ENCODE measurements at places on chromosomes 4 and X.

GRCh38 chrX:107682256-107682655 lies 53.9 kb downstream of the PRPS1 start:
- no peak for DNase-seq

GRCh38 chr4:174707051-174707676 lies 121.9 kb downstream of the GLRA3 start:
- no peak for DNase-seq

GRCh38 chr4:65665771-65666523 lies 4.3 kb downstream of the EPHA5 start:
- DNase-seq, result no peak

DNA sequence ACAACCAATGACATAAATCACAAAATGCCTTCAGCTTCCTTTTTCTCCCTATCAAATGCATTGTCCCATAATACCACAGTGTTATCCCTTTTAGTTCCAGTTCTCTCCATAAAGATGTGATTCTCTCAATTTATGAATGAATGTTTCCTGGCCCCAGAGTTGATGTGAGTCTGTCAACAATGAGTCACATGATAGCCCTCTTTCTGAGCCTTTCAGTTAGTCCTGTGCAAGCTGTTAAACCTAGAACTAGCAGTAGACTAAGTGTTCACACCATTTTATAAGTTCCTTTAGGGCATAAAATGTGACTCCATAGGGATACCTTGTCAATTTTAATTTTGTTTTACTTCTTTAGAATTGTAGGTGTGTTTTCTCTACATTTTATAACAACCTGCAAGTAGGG lies 129.5 kb downstream of the PABPC4L start:
- DNase-seq, result no peak

- no peak for DNase-seq
These were observed 39.1 kb downstream of the PDGFRA start for GRCh38 chr4:54268151-54268550.

All from epithelial cell of proximal tubule (primary cell).